NCI-H524 (cell line): ENCODE measurements at places on chromosomes 6 and 20.
A peak's percentile ranks its signal among the peaks of the same experiment; 100 is the strongest.

DNA sequence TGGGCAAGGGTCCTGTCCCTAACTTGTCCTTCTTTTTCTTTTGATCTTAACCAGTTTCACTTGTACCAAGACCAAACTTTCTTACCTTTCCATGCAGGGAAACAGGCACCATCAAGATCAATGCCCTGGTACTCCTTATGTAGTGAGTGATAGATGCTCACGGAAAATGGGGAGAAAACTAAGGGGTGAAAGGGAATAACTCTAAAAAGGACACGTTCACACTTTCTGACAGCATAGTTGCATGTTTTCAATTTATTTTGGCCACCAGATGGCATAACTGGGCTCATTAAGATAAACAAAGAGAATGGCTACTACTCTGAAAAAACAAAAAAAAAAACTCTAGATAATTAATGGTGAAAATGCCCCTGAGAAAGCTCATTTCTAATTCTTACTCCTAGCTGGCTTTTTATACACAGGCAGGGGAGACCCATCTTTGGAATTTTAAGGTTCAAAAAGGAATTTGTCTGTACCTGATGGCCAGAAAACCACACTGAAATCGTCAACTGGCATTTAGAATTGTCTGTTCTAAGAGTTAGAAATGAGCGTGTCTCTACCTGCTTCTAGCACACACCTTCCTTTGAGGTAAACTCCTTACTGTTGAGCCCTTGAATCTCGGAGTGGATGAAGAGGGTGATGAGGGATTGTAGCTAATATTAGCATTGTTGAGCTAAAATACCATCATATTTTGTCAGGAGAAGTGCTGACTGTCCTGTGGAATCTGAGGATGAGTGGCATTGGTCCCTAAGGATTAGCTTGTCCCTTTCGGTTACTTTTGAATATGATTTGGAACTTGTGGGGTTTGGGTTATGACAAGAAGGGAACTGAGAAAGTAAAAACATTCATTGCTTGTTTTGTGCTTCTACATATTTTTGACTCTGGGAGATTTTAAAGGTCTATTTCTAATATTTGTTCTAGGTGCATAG is 62.2 kb upstream of the DDR1 start:
- DNase-seq = peak; percentile 22

GRCh38 chr6:140380427-140381218 is 1006.2 kb upstream of the CITED2 start:
- DNase-seq = no peak

- DNase-seq = no peak
These were observed 93.8 kb upstream of the CD93 start for GRCh38 chr20:23179766-23180403.

DNA sequence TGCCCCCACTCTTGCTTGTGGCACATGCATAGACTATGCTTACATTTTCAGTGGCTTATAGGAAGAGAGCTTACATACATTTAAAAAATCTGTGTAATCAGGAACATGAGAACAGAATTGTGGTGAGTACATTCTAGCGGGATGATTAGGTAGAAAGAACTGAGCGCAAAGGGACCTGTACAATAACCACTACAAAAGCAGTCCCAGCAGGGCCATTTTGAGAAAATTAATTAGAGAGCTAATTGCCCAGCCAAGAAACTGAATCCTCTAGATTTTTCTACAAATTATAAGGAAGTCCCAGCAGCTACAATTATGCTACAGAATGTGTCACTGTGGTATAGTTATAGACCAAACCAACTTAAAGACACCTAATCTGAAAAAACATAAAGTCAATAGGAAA is 105.6 kb upstream of the TNFAIP3 start:
- DNase-seq = no peak

- DNase-seq = peak; percentile 53
These were observed 68.9 kb downstream of the PERP start for GRCh38 chr6:138038142-138038870.

- no peak for DNase-seq
These were observed 86.4 kb downstream of the EDN3 start for GRCh38 chr20:59386809-59387208.

GRCh38 chr20:54048481-54048880 is 21.9 kb downstream of the BCAS1 start:
- no peak for DNase-seq

DNA sequence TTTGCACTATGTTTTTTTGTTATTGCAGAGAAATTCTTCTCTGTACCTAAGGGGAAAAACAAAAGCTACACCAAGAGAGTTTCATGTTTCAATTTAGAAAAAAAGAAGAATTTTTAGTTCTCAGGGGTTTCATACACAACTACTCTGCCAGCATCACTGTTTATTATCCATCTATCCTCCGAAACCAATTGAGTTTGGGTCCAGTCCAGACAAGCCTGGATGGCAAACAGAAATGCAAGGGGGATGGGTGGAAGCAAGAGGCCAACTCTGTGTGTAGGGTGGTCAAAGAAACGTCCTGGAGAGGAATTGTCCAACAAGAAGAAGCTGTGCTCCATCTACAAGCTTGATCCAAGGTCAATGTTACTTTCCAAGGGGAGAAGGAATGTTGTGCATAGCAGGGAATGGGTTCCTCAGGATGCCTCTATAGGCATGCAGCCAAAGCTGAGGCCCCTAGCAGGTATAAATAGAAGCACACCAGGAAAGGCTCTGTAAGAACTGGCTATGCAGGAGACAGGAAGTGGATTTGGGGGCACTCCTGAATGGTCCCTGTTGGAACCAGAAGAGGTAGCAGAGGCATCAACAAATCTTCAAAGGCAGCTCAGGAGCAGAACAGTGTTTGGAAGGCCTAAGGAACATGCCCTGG is 64.4 kb downstream of the FILIP1 start:
- DNase-seq = no peak

DNA sequence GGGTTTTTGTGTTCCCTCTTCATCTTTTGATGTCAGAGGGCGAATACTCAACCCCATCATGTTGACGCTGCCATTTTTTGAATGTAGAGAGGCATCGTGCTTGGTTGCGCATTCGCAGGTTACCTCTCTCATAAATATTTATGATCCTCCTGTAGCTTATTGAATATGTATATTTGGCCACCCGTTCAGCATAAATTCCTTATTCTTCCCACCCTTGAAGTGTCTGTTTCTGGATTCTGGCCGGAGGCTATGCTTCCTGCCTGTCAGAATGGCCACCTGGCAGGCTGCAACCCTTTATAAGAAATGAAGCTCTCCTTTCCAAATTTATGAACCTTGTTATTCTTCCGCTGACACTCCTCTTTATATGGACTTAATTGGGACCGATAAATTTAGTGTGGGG is 40.9 kb downstream of the FAM50B start:
- no peak for DNase-seq
